Progenitor cell of endocrine pancreas (in vitro differentiated cells): ENCODE measurements at places on chromosomes 13 and 19.

- DNase-seq: no peak
Measured at GRCh38 chr13:40777166-40777808, 6.3 kb upstream of the MRPS31 start.

GRCh38 chr13:40271931-40272775 lies 394.3 kb downstream of the FOXO1 start:
- no peak for DNase-seq

GRCh38 chr19:28882818-28883217 lies 330.1 kb downstream of the UQCRFS1 start:
- no peak for DNase-seq

- DNase-seq: no peak
Measured at GRCh38 chr13:27018882-27019281, 152.7 kb downstream of the USP12 start.

DNA sequence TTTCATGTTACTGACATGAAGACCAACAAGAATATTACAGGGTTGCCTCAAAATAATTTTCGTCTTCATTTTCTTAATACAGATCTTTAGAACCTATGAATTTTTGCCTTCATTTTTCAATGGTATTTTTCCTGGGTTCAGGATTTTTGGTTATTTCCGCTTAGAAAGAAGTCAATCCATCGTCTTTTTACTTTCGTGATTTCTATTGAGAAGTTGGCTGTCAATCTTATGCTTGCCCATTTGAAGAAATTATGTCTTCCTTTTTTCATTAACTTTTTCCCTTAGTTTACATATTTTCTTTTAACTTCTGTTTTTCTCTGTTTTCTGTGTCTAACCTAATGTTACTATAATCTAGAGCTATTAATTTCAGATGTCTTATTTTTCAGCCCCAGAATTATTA lies 868.9 kb upstream of the SLC10A2 start:
- DNase-seq: no peak

DNA sequence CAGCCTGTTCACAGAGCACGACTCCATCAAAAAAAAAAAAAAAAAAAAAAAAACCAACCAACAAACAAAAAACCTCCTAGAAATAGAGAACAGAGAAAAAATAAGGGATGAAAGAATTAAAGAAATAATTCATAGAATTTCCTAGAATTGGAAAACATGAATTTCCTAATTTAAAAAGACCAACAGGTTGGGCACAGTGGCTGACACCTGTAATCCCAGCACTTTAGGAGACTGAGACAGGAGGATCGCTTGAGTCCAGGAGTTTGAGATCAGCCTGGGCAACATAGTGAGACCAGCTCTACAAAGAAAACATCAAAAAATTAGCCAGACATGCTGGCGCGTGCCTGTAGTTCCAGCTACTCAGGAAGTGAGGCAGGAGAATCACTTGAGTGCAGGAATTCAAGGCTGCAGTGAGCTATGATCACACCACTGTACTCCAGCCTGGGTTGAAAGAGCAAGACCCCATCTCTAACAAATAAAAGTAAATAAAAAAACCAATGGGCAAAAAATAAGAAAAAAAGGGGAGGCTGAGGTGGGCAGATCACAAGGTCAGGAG lies 6.5 kb downstream of the SPART start:
- no peak for DNase-seq

- no peak for DNase-seq
Measured at GRCh38 chr19:2171349-2172145, 7.8 kb downstream of the DOT1L start.

GRCh38 chr19:10430505-10431253 lies 10.3 kb downstream of the PDE4A start:
- DNase-seq: no peak

- DNase-seq: no peak
Measured at GRCh38 chr19:41861116-41861768, 1.2 kb downstream of the RPS19 start.

- no peak for DNase-seq
Measured at GRCh38 chr13:31765138-31765785, 25.9 kb downstream of the RXFP2 start.

GRCh38 chr19:28737021-28737895 lies 475.7 kb downstream of the UQCRFS1 start:
- no peak for DNase-seq

DNA sequence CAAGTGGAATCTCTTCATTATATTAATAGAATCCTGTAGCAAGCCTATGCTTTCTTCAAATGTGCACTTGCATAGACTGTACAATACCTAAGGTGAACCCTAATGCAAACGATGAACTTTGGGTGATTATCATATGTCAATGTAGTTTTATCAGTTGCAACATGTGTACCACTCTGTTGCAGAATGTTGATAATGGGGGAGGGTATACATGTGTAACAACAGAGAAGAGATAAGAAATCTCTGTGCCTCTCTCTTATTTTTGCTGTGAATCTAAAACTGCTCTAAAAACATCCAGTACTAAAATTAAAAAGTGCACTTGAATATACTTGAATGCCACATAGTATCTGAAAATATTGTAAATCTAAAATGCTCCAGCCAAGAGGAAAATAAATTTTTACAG lies 820.8 kb upstream of the MIR17HG start:
- DNase-seq: no peak

DNA sequence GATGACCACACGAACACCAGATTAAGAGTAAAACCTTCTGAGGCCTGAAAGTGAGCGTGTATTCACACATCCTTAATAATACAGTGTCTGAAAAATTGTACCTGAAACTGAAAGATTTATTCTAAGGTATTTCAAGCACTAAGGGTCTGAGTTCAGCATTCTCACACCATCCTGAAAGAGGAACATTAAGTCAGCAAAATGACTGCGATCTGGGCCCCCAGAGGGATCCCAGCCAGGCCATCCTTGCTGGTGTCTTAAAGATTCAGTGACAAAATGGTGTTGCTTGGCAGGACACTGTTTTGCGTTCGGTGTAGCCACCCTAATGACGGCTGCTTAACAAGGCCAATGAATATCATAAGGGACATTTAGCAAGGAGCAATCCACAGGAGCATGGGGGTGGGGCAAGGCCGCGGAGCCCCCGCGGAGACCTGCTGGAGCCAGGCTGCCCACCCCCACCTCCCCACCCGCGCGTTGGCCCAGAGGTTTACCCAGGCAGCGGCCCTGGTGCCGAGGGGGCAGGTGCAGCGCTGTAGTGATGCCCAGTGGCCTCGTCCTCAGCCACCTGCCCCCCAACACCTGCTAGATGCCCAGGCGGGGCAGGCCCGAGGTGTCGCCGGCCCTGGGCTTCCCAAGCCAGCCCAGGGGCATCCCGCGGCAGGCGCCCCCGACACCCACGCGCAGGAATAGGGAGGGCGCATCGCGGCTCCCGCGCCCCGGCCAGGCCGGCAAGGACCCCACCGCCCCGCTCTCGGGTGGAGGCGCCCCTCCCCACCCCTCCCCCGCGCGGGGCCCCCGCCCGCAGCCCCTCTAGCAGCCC lies 742 bp downstream of the NALCN start:
- peak; percentile 11 for DNase-seq

DNA sequence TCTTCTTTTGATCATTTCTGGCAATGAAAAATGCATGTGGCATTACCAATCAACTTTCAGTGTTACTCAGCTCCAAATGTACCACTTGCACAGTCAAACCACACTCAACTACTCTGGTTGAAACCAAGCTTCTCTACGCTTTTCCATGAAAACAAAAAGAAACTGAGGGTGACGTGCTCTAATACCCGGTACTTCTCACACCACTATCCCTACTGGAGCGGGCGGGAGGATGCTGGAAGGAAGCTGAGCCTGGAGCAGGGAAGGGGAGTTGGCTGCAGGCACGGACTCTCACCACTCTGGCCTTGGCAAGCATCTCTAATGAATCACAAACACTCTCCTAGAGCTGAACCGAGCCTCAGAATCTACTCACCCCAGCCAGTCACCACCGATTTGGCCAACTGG lies 48.2 kb downstream of the STK24 start:
- DNase-seq: no peak

GRCh38 chr19:43595605-43595998 lies 332 bp downstream of the IRGQ start:
- no peak for DNase-seq

DNA sequence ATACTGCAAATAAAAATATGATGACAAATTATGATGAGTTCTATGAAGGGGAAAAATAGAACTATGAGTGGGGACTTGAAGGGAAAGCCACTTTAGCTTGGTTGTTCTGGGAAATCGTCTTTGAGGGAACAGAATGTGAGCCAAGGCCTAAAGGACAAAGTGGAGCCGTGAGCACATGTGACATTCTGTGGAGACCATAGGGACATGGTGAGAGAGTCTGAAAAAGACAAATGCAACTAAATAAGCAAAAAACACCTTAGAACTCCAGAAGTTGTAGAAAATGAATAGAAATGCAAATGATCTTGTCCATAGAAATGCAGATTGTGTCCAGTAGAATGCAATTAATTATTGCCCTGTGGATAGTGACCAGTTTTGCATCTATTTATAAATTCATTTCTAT lies 86.8 kb upstream of the ANKRD10 start:
- no peak for DNase-seq

GRCh38 chr19:14146789-14147216 lies 10.4 kb upstream of the ASF1B start:
- no peak for DNase-seq

GRCh38 chr19:38519988-38520387 lies 86.5 kb downstream of the RYR1 start:
- DNase-seq: no peak

DNA sequence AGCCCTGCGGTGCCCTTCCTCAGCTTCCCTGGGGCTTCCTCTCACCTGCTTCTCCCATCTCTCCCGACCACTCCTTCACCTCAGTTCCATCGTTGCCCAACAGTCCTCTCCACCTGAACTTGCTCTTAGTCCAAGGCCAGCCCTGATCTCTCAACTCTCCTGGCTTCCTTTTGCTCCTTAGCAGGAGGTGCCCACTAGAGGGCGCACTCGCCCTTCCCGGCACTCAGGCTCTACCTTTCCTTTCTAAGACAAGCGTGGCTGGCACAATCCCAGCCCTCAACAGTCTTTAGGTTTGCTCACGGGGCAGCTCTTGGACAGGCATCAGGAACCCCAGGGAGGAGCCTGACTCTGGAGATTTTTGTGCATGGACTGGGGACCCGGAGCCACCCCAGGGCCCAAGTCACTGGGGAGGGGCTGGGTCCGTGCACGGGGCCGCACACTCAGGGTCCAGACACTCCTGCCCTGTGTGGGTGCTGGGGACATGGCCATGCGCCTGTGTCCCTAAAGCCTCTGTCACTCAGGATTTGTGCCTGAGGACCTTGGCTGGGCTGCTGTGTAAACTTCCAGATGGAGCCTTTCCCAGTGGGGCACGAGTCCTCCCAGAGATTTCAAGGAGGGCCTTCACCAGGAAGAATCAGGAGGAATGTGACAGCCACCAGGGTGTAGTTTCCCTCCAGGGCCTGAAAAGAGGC lies 12.1 kb upstream of the CEACAM8 start:
- DNase-seq: no peak

GRCh38 chr13:72132075-72132474 lies 265.1 kb upstream of the DACH1 start:
- no peak for DNase-seq

GRCh38 chr19:5143471-5144411 lies 174.8 kb downstream of the KDM4B start:
- DNase-seq: no peak

DNA sequence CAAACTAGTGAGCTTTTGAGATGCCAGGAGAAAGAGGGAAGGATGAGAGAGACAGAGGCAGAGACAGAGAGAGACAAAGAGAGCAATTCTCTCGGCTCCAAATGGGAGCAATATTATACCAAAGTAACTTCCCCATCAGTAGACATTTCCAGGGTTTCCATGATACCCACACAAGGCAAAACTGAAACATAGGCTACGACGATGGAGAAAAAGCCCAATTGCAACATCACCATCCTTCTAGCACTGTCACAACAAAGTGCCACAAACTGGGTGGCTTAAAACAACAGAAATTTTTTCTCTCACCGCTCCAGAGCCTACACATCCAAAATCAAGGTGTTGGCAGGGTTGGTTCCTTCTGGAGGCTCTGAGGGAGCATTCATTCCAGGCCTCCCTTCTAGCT lies 81.4 kb downstream of the KCTD12 start:
- DNase-seq: no peak

GRCh38 chr19:22634450-22634827 lies 315 bp downstream of the ZNF492 start:
- no peak for DNase-seq
